ENCODE measurements at places on chromosomes 13 and 19.

DNA sequence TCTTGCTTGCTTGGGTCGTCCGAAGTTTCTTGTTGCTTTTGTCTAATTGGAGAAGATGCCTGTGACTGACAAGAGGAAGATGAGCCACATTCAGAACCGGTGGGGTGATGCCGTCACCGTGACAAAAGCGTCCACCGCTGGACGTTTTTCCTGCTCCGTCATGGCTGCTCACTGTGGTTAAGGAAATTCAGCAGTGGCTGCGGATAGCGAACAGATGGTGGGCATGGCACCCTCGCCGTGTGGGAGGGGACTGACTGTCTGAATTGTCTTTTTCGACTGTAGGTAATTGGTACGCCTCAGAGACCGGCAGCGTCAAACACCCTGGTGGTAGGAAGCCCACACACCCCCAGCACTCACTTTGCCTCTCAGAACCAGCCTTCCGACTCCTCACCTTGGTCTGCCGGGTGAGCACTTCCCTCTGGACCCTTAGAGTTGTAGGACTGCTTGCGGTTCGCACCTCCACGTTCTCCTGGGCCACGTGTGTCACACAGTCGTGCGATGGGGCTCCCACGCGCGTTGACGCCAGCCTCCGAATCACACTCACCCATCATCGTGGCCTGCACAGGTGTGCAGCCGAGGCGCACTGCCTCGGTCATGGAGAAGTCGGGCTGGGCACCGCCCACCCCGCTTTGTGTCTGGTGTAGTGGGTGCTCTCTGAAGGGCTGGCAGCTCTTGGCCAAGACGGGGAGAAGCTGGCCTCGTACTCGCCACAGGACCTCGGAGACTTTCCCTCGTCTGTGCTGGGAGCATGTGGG, 26.5 kb downstream of the ATP4B start:
- DNase-seq, result no peak

DNA sequence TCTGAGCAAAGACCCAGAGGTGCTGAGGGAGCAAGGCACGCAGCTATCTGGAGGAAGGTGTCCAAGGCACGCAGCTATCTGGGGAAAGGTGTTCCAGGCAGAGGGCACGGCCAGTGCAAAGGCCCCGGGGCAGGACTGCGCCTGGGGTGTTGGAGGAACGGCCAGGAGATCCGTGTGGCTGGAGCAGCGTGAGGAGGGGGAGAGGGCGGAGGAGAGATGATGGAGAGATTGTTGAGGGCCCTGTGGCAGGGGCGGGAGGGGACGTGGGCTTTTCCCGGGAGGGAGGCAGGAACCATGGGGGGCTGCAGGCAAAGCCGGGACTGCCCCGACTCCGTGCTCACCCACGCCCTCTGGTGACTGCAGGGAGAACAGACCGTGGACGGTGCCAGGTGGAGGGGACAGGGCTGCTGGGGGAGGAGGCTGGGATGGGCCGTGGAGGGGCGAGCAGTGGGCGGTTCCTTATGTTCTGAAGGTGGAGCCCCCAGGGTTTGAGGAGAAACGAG, 13.3 kb upstream of the MISP start:
- peak; percentile 58 for DNase-seq

DNA sequence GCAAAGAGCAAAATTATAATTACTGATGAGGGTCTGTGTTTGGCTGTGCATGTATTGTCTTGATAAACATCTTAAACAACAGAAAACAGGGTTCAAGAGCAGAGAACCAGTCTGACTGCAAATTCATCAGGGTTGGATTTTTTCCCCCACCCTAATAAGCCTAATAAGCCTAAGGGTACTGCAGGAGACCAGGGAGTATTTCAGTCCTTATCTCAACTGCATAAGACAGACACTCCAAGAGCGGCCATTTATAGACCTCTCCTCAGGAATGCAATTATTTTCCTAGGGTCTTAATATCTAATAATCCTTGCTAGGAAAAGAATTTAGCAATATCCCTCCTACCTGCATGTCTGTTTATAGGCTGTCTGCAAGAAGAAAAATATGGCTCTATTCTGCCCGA, 2011.5 kb upstream of the PCDH20 start:
- no peak for DNase-seq

GRCh38 chr13:42420304-42420703, 148.4 kb downstream of the AKAP11 start:
- peak; percentile 58 for DNase-seq

GRCh38 chr19:41016488-41017071, 25.5 kb downstream of the CYP2B6 start:
- no peak for DNase-seq

- DNase-seq, result no peak
These were observed 155.0 kb downstream of the RAP2A start for GRCh38 chr13:97588993-97589392.

- no peak for DNase-seq
These were observed 323.1 kb downstream of the ZNF536 start for GRCh38 chr19:30695171-30695875.

- DNase-seq, result no peak
These were observed 2823.7 kb upstream of the PCDH20 start for GRCh38 chr13:64239372-64239771.

GRCh38 chr13:60091573-60091972, 72.2 kb downstream of the DIAPH3 start:
- no peak for DNase-seq

DNA sequence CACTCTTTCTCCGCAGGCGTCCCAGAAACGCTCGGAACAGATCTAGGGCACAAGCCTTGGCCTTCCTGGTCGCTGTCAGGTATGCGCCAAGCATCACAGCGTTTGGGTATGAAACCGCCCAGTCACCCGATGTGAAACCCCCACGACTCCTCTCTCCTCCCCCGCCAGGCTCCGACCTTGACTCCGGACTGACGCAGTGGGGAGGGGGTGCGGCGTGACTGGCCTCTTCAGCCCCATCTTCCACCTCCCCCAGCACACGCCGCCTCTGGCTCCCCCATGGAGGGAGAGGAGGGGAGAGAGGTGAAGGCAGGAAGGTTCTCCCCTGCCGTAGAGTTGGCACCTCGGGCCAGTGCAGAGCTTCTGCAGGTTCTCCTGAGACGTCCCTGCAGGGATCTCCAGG, 22.0 kb upstream of the ARHGEF7 start:
- DNase-seq, result no peak

GRCh38 chr19:7191946-7192691, 102.1 kb downstream of the INSR start:
- peak; percentile 60 for DNase-seq

DNA sequence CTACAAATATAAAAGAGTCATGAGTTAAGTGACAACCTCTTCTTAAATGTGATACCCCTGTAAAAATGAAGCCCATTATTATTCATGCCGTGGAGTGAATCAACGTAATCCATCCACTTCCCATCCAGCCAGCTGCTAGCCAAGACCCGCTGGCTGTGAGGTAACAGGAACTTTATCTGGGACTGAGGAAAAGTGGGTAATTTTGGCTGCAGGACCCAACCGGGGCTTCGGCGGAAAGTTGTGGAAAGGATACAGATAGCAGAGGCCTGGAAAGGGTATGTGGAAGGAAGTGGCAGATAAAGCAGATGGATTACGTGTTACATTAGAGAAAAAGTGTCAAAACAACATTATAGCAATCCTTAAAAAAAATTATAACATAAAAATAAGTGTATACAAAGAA, 48.3 kb downstream of the SLC7A1 start:
- DNase-seq, result no peak

- no peak for DNase-seq
These were observed 14.7 kb downstream of the REXO1 start for GRCh38 chr19:1833540-1833939.

- DNase-seq, result no peak
These were observed 222.5 kb downstream of the OXGR1 start for GRCh38 chr13:96771486-96772367.

- no peak for DNase-seq
These were observed 1299.2 kb upstream of the ATXN8OS start for GRCh38 chr13:68808456-68808855.

DNA sequence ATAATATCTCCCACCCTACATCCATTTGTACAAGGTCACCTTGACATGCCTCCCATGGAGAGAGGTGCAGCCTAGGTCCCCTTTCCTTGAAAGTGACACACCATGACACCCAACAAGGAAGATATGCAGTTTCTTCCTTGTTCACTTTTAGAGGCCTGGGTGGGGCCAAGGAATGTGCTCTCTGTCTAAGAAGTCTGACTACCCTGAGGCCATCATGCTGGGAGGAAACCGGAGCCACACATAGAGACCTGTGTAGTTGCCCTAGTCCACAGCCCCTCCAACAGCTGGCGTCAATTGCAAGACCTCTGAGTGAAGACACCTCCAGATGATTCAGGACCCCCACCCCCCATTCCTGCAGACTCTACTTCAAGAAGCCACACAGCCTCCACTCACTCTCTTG, 11.0 kb downstream of the SYDE1 start:
- no peak for DNase-seq

- DNase-seq, result peak; percentile 32
These were observed 330.8 kb downstream of the DLEU7 start for GRCh38 chr13:50512474-50513299.

DNA sequence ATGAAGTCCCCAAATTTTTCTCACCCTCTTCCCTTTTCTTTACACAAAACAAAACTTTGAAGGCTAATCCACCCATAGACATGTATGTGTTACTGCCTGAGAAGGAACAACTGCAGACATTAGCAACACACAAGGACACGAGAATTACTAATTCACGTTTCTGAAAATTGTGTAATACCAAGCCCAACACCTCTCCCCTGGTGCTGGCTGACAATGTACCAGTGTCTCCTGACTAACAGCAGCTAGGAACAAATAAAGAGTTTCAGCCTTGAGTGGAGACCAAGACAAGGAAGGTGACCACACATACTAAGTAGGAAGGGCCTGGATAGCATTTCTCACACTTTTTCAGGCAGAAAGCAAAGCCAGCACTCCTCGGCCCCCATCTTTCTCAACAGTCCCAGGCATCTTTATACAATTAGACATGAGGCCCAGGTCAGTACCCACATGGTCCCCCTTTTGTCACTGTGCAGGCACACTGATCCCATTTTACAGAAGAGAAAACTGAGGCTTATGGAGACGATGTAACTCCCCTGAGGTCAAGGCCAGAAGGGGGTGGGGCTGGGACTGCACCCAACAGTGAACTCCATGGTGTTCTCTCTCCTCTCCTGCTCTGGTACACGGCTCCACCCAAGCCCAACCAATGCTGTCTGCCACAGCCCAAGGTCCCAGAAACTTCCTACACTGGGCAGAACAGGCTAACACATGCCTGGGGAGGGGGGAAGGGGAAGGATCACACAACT, 8.7 kb downstream of the BRD4 start:
- no peak for DNase-seq

- no peak for DNase-seq
These were observed 71.3 kb upstream of the C13orf46 start for GRCh38 chr13:114045113-114045735.

DNA sequence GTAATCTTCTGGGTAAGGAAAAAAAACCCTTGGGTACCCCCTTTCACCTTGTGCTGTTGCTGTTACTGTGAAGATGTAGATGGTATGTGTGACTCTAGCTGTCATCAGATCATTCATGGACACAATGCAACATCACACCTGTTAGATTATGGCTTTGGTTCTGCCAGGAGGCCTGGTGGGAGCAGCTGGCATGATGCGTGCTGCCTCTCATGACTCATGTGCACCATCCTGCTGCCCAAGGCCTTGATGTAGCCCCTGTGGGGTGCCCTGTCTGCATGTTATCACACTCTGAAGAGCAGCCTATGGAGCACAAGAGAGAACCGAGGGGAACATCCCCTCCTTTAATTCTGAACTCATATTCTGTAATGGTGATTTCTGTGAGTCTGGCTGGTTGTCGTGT, 57.7 kb upstream of the TEX29 start:
- DNase-seq, result no peak

DNA sequence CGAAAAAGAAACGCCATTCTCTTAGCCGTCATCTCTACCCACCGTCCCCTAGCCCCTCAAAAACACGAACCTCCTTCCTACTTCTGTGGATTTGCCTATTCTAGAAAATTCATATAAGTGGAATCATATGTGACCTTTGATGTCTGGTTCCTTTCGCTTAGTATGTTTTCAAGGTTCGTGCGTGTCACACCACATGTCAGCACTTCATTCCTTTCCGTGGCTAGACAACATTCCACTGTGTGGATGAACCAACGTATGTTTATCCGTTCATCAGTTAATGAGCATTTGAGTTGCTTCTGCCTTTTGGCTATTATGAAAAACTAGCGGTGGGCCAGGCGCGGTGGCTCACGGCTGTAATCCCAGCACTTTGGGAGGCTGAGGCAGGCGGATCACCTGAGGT, 14.0 kb upstream of the PPP1R12C start:
- no peak for DNase-seq

GRCh38 chr13:40440990-40441820, 225.2 kb downstream of the FOXO1 start:
- DNase-seq, result no peak

GRCh38 chr13:33283195-33283911, 2.2 kb downstream of the STARD13 start:
- no peak for DNase-seq

- DNase-seq, result no peak
These were observed 51.1 kb downstream of the GPR12 start for GRCh38 chr13:26709461-26709860.
